ENCODE measurements at places on chromosomes 12 and 14.
A peak's percentile ranks its signal among the peaks of the same experiment; 100 is the strongest.

DNA sequence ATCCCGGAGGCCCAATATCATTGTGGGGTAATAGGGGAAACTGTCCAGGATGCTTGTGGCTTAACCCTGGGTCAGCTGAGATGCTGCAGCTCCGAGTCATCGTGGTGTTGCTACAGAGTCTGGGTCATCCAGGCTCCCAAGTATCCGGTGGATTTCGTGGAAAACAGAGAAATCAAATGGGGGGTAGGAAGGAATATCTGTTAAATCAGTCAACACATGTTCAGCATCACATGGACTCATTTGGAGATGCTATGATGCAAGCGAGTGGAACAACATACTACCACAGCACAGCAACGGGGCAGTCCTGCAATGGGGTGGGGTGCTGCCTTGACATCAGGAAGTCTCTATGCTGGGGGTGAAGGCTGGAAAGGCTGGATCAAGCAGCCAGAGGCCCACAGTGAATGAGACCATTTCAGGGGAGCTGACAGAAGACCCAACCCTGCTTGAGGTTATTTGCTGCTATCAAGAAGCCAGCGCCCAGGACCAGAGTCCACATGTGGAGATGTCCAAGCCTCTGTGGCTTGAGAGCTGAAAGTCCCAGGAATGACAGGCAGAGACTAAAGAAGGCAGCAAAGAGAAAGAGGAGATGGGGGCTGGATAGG lies 22.9 kb downstream of the VDR start:
- peak; percentile 20 for DNase-seq

GRCh38 chr14:104546591-104547309 lies 32.8 kb upstream of the C14orf180 start:
- no peak for DNase-seq

- no peak for DNase-seq
Observed at GRCh38 chr12:108468196-108468968, 46.7 kb upstream of the FICD start.

DNA sequence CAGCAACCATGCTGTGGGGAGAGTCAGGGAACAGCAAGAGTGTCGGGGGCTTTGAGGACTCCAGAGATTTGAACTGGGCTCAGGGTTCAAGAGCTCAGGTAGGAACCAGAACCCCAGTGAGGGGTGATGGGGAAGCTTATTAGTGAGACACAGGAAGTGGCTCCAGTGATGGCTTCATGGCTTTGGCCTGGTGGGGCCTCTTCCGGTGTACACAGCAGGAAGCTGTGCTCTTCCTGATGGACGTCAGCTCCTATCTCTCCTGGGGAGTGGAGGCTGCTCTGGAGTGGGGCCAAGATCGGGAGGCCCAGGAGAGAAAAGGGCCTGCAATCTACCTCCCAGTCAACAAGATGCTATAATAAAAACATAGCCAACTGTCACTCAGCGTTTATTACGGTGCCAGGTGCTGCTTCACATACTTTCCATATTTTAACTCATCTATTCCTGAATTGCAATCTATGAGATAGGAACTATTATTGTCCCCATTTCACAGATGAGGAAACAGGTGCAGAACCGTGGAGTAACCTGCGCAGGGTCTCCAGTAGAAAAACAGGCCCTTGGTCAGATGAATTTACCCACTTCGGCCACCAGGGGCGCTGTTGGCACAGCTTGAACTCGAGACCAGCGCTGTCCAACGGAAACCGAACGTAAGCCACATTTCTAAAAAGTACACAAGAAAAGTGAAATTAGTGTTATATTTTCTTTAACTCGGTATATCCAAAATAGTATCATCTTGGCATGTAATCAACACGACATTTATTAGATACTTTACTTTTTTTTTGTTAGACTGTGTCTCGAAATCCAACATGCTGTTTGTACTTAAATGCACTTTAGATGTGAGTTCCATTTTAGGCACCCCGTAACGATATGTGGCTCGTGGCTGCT lies 63.6 kb upstream of the DLK1 start:
- DNase-seq = peak; percentile 75

GRCh38 chr14:106318700-106319099 lies 792.3 kb downstream of the TMEM121 start:
- no peak for DNase-seq

- DNase-seq = peak; percentile 29
Observed at GRCh38 chr14:95531473-95531872, 3.4 kb upstream of the GLRX5 start.

GRCh38 chr14:104580961-104581360 lies 1.4 kb downstream of the C14orf180 start:
- no peak for DNase-seq

DNA sequence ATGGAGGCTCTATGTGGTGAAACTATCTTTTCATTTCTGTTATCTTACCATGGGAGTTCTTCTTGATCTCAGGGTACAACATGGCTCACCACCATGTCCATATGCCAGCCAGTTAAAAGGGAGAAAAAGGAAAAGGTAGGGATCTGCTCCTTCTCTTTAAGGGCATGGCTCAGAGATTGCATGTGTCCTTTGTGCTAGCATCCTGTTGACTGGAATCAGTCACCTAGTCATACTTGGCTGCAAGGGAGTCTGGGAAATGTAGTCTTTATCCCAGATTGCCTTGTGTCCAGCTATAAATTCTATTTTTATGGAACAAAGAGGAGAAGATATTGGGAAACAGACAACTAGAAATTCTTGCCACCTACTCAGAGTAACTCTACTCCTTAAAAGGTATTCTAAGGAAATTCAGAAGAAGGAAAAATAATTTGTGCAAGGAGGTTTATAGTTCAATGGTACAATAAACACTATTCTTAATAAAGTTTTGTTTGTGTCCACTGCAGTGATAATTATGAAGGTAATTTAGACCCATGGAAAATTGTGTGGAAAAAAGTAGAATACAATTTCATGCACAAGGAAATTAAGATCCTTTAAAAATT lies 86.4 kb upstream of the RPH3A start:
- peak; percentile 38 for DNase-seq

DNA sequence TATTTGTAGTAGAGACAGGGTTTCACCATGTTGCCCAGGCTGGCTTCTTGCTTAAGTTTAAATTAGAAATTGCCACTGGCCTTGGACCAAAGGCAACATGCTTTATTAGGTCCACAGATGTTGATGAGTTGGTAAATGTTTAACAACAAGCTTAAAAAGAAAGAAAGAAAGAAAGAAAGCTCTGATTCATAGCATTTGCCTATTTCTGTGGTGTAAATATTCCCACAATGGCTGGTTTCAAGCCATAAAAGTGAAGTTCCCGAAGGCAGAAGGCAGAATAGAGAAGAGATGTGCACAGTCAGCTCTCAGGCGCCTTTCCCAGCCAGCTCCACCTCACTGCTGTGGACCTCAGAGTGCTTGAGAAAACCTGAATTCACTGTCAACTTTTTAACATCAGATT lies 26.4 kb downstream of the KCNK13 start:
- DNase-seq = no peak

- no peak for DNase-seq
Observed at GRCh38 chr12:126506426-126507182, 1441.4 kb downstream of the AACS start.

- peak; percentile 18 for DNase-seq
Observed at GRCh38 chr14:32606301-32606700, 277.2 kb downstream of the AKAP6 start.

- DNase-seq = peak; percentile 39
Observed at GRCh38 chr12:91986084-91986483, 159.6 kb downstream of the BTG1 start.

DNA sequence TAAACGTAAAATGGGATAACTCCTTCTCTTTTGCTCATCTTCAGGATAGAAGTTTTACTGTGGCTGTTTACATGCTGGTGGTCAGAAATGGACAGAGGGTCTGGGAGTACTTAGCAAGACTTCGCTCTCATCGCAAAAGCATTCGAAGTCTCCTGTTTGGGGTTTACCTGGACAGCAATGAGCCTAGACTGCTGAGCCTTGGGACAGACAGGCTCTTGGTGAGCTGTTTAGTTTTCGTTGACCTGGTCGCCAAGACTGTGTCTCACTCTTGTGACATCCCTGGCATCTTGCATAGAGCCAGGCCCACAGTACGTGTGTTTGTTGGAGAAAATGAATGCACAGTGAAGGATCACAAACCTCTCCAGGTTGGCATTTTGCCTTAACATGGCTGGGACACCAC lies 42.1 kb downstream of the CFAP251 start:
- DNase-seq = no peak

DNA sequence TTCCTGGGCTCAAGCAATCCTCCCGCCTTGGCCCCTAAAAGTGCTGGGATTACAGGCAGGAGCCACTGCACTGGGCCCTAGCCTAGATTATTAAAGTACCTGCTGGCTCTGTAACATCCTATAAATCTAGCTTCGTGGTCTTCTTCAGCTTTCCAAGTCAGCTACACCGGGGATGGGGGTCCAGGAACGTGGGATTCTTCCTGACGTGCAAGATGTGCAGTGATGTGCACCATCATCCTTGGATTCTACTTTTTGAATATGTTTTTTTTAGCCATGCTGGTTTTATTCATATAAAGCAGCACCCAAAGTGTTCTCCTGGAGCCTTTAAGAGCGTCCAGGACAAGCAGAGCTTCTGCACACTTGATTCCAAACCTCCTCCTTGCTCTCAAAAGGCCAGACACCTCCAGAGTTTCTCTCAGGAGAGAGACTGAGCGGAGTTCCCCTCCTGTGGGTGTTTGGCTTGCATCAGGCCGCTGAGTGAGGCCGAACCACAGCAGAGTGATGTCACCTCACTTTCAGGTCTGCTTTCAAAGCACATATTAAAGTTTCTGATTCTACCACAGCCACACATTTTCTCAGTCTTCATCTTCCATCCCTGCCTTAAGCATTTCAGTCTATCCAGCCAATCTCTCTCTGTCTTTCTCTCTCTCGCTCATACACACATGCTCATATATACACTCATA lies 33.4 kb downstream of the VCPKMT start:
- DNase-seq = no peak

DNA sequence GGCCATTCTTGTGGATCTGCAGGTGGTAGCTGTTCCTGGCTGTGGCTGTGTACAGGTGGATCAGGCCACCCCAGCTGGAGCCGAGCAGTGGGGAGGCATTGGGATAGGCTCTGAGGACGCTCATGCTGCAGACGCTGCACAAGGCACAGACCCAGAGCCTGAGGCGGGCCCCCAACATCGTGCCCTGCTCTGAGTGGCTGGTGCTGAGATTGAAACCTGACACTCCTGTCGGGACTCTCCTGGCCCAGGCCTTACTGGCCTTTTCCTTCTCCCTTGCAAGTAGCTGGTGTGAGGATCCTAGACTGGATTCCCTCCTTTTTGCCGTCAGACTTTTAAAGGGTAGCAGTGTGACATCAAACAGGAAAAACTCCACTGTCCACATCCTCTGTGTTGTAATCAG lies at the start of gene FGF23:
Gene FGF23, minus strand, starts transcription at position 308 of the 400 bp plus-strand sequence. Its CDS starts 130 bp downstream, at position 178.
- no peak for DNase-seq

GRCh38 chr14:92585981-92586937 lies 72.7 kb downstream of the RIN3 start:
- DNase-seq = no peak

- DNase-seq = no peak
Observed at GRCh38 chr12:32139064-32139421, 32.4 kb downstream of the BICD1 start.

DNA sequence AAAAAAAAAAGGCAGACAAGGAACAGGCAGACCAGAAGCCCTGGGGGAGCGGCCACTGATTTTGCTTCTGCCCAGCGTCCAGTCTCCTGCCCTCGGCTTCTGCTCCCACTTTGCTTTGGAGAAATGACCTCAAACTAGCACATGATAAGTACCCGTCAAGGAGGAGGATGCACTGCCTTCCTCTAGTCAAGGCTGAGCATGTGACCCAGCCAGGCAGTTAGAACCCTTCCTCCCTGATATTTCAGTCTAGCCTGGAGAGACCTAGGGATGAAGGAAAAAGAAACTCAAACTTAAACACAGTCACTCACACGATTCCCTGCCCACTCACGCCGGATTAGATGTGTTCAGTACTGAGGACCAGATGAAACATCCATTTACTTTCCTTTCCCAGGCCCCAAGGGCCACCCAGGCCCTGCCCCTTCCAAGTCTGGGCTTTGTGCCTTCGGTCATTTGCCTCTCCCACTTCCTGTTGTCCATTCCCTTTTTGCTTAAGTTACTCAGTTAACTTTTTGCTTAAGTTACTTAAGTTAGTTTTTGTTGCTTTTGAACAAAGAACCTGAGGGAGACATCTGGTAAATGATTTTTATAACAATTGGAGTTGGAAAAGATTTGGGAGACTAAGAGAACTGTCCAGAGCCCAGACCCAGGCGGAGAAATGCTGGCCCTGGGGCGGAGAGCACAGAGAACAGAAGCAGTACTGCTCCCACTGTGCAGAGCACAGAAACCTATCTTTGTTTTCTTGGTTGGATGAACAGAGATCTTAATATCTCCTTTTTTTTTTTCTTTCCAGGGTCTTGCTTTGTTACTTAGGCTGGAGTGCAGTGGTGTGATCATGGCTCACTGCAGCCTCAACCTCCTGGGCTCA lies 23.0 kb upstream of the TTC7B start:
- no peak for DNase-seq

DNA sequence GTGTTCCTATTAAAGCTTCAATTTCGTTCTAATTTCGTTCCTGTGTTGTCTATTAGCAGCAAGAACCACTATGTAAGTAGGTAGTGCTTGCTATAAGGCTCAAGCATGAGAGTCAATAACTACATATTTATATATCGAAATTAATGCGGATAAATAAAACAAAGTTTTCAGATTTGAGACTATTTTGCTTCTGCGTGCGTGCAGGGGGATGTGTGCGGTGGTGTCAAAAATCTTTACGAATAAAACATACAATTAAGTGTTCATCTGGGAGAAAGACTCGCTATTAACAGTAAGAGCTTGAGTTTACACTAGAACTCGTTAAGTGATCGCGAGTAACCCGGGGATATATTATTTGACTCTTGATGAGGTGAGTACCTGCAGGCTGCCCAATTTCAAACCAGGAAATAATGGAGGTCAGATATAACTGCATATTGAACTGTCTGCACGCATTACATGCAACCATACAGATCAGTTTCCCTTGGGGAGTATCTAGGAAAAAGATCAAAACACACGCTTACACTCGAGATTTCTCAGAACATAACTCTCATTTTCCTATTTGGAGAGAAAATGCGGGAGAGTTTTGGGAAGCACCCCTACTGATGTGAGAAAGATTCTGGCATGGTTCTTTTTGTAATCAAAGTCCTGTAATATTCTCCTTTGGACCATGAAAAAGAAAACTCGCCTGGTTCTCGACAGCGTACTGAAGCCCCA lies 813 bp downstream of the TWF1 start:
- peak; percentile 17 for DNase-seq

DNA sequence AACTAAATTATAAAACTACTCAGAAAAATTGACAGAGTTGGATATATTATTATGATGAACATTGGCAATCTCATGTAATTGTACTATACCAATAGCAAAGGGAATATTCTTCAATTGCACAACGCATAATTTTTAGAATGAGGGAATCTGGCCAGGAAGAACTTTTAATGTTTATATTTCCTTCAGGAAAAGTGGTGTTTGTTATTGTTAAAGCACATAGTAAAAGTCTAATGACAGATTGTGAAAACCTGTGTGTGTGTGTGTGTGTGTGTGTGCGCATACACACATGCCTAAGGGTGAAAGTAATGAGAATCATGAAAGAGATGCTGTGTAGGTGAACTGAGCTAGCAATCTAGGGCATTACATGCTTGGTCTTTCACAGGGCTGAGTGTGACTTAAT lies 877.7 kb downstream of the SLC6A15 start:
- DNase-seq = no peak

Measured in A549 (cell line).